NCI-H2081 treated with DMSO at 0.1 percent for 48 hours (cell line): ENCODE measurements at places on chromosomes 16 and 17.

- no peak for DNase-seq
Measured at GRCh38 chr17:77546772-77547241, 406.0 kb downstream of the SEC14L1 start.

DNA sequence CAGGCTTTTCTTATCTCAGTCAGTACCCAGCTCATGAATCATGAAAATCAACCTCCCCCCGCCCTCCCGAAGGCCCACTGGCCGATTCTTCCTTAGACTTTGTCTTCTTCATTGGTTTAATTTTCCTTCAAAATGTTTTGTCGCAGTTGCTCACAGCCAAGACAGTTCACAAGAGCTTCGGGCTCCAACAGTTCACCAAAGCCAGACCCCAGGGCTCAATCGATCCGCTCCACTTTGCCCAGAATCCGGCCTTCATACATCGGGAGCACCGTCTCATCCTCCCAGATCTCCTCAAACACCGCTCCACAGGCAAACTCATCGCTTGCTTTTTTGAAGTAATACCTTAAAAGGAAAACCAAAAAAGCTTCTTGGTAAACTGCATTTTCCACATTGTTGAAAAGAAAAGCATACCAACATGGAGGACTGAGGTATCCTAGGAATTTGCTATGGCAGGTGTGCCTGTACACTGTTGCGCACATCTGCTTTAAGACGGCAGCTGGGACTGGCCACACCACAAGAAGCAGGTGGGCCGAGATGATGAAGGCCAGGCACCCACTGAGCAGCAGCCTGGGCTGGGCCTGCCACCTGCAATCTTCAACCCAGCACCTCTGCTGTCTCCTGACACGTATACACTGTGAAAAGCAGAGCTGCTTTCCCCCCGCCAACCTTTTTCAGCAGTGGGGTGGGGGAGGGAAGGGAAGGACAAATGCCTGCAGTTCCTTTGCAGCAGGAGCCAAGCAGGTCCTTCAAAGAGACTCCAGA is 31.5 kb downstream of the AXIN2 start:
- DNase-seq, result no peak

- DNase-seq, result no peak
Measured at GRCh38 chr17:20228860-20229259, 219.7 kb downstream of the SPECC1 start.

GRCh38 chr16:46607529-46607928 is 13.7 kb downstream of the SHCBP1 start:
- no peak for DNase-seq

- no peak for DNase-seq
Measured at GRCh38 chr16:7426161-7426560, 93.5 kb downstream of the RBFOX1 start.

DNA sequence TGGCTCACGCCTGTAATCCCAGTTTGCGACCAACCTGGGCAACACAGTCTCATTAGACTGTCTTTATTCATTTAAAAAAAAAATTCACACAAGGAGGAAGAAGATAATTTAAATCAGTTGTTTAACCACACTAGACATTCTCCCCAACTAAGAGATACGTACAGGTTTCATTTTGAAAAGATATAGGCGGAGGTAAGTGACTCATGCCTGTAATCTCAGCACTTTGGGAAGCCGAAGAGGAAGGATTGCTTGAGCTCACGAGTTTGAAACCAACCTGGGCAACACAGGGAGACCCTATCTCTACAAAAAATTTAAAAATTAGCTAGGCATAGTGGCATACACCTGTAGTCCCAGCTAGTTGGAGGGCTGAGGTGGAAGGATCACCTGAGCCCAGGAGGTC is 5.3 kb downstream of the CMTM4 start:
- DNase-seq, result no peak
